ENCODE measurements at places on chromosomes 5 and 9. TPM values are rescaled to one million over a fixed set of nuclear protein-coding genes. Genes with fewer than 3 reads are reported as not detected.

DEPDC1B gene
- 10.0 TPM for total RNA-seq

TAS2R1 gene
- total RNA-seq: not detected

MEIKIN gene
- not detected for total RNA-seq

RAI14 gene
- total RNA-seq: 52.1 TPM

KIF24 gene
- 2.5 TPM for total RNA-seq

ZNF462 gene
- total RNA-seq: 16.8 TPM

EPB41L4A gene
- total RNA-seq: 1.6 TPM

ZNF618 gene
- total RNA-seq: 11.4 TPM

TMEM174 gene
- not detected for total RNA-seq
